SK-N-SH (cell line): ENCODE measurements at places on chromosomes 13 and 19.
A peak's percentile ranks its signal among the peaks of the same experiment; 100 is the strongest.

DNA sequence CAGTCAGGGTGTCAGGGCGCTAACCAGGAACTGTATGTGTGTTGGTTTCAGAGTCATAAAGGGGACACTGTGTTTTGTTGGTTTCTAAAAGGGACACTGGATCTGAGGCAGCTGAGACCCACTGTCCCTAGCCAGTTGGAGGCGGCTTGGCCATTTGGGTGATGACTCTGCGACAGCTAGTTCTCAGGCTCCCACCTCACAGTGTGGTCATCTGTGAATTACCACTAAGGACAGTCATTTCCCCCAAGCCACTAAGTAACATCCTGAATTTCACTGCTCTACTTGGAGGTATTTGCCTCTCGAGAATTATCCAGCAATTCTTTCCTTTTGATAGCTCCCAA, 51.5 kb downstream of the EPS15L1 start:
- no peak for DNase-seq

DNA sequence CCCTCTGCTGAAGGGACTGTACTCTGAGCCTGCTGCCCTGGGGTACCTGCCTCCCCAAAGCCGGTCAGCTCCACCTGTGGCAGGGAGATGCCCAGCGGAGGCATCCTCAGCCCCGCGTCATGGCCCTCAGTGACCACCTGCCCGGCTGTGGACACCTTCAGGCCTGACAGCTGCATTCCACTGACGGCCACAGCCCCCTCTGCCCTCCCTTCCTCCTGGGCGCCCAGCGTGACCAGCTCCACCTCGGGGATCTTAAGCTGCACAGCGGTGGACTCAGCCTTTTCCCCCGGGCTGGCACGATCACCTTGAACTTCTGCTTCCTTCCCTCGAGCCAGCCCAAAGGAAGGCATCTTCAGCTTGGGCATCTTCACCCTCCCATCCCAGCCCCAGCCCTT, 4.8 kb upstream of the HIPK4 start:
- no peak for DNase-seq

DNA sequence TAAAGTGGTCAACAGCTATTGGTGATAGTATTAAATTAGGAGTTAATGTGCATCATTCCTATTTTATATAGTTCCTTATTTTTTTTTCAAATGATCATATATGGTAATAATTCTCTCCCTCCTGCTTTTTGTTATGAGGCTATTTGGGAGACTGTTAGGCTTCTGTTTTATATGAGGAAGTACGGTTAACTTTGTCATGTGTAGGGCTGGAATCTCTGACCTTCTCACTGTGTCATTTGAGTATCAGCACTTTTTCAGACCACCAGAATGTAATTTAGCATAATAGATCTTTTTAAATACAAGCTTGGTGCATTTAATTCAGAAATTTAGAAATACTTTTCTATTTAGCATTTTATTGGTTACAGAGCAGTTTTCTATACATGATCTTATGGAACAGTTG, 7.7 kb downstream of the DGKH start:
- no peak for DNase-seq

GRCh38 chr13:23288564-23288963, 107.8 kb downstream of the SGCG start:
- DNase-seq: no peak

DNA sequence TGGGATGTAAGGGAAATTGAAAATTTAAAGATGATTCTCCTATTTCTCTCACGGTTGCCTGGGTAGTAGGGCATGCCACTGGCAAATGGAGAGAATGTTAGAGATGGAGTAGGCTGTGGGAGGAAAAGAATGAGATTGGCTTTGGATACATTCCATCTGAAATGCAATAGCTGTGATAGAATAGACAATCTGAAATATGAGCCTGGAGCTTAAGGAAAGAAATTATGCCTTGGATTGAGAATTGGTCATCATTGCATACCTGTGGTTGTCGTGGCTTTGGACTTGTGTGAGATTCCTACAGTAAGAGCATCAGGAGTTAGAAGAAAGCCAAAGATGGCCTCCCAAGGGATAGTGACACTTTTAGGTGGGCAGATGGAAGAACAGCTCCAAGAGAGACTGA, 305.1 kb upstream of the SLC10A2 start:
- DNase-seq: no peak

GRCh38 chr19:51431124-51431523, 13.7 kb upstream of the SIGLEC10 start:
- no peak for DNase-seq

GRCh38 chr19:17136021-17136420, 60.4 kb downstream of the MYO9B start:
- DNase-seq: no peak

- DNase-seq: no peak
Measured at GRCh38 chr13:76316998-76317527, 569.1 kb downstream of the KCTD12 start.

DNA sequence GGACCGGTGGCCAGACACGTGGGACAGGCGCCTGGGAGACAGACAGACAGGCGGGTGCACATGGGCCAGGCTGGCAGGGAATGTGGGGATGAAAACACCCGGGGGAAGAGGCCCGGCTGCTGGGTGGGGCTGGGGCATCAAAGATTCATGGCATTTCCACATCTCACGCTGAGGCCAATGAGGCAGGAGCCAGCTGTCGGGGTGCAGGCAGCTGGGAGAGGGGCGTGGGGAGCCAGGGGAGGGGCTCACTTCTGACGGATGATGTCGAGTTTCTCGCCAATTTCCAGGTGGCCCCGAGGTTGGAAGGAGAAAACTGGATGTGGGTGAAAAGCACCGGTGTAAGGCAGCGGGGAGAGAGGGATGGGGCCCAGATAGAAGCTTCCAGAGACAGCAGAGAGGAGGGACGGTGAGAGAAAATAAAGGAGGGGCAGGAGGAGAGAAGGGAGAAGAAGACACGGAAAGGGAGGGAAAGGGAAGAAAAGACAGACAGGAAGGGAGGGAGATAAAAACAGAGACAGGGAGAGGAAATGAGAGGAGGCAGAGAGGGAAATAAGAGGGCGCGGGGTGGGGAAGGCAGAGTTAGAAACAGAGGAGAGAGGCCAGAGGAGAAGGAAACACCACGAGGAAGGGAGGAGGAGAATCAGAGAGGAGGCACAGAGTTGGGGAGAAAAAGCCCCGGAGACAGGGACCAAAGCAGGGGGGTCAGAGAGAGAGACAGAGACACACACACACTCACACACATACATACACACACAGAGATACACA, 8.0 kb upstream of the CCER2 start:
- DNase-seq: peak; percentile 21

DNA sequence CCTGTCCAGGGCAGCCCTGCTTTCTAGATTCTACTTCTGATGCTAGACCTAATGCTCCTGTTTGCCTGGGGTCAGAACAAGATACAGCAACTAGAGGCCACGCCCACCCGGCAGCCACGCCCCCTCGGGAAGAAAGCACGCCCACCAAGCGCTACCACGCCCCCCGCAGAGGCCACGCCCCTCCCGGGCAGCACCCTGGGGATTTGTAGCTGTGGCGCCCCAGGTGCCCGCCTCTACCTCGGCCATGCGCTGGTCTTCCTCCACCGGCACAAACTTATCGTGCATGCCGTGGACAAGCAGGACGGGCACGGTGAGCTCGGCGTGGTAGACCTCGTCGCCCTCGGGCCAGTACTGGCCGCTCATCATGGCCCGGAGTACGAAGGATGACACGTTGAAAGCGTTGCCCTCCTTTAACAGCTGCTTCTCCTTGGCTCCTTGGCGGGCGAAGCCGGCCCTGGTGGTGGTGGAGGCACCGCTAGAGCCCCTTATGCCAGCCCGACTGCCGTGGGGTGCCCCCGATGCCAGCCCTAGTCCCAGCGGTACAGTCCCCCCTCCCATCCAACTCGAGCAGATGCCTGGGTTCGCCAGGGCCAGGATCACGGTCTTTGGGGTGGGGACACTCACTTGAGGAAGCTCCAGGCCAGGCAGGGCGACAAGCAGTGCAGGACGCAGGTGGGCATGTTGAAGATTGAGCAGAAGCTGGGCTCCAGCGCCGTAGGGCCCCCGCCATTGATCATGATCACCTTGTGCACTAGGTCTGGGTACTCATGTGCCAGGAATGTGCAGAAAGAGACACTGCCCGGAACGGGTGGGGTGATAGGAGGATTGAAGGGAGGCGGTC, 9.0 kb downstream of the ABHD8 start:
- DNase-seq: peak; percentile 90

DNA sequence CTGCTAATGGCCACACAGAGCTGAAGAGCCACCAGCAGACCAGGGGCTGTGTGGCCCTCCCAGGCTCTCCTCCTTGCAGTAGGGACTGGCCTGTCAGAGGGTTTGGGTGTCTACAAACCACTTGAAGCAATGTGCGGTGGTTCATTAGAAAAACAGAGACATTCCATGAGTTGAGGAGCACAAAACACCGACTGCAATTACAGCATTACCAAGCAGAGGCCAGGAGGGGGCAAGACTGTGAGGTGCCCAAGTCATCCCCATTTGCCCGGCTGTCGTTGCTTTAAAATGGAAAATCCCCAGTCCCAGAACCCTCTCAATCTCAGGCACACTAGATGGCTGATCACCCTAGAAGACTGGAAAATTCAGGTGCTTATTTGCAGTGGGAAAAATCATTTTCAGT, 15.0 kb downstream of the TMTC4 start:
- no peak for DNase-seq

- no peak for DNase-seq
Measured at GRCh38 chr13:28425793-28426192, 69.1 kb downstream of the FLT1 start.

- DNase-seq: peak; percentile 88
Measured at GRCh38 chr19:18846862-18847548, 15.2 kb downstream of the UPF1 start.

- no peak for DNase-seq
Measured at GRCh38 chr13:20498659-20499058, 27.0 kb downstream of the CRYL1 start.

DNA sequence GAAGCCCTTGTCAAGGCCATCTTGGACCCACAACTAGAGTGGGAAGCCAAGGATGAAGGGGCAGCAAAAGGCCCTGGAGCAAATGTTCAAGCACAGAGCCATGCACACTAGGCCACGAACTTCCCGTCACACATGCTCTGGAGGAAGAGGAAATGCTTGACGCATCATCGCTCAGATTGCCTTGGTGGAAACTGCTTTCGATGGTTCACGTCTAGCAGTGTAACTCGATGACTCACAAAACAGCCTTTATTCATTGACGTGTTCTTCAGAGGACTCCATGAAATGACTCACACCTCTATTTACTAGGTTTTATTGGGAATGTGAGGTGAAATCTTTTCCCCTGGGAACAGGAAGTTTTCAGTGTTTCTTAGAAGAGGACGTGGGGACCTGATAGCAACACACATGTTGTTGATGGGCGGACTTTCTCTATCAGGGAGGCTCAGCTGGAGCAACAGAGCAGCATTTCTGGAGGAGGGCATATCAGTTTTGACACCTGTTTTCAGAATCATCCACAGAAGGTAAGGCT, 79.8 kb upstream of the FLT1 start:
- no peak for DNase-seq

DNA sequence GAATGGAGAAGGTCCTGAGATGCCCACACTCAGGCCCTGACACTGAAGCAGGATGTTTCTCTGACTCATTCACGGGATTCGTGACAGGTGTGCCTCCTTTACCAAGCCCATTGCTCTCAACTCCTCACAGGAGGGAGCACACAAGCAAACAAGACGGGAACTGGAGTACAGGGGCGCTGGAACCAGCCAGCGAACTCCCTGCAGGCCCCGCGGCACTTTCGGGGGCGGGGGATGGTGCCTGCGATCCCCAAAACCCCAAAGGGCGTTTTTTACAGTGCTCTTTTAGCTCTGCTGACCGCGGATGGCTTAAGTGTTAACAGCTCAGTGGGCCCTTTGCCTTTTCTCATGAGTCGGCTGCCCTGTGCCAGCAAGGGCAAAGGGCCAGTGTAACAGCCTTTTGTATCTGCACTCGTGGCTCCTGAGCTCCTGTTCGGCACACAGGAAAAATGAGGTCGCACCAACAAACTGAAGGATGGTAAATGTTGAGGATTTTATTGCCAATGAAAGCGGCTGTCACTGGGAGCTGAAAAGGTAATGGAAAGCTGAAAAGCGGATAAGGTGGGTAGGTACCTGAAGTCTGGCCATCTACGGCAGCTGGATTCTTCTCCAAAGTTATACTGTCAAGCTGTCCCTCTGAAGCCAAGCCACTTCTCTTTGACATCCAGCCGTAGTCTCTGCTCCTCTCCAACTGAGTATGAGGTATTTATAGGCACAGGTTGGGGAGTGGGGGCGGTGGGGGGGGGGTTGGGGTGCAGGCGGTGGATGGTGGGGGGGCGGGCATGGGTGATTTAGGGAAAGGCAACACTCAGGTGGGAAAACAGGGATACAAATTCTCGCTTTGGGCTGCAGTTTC, 65.0 kb upstream of the TRPC4 start:
- no peak for DNase-seq

- DNase-seq: no peak
Measured at GRCh38 chr13:83327091-83327490, 555.2 kb downstream of the SLITRK1 start.

GRCh38 chr13:91459485-91459884, 61.1 kb downstream of the GPC5 start:
- no peak for DNase-seq

GRCh38 chr13:45781553-45782326, 69.8 kb downstream of the SIAH3 start:
- DNase-seq: peak; percentile 90

DNA sequence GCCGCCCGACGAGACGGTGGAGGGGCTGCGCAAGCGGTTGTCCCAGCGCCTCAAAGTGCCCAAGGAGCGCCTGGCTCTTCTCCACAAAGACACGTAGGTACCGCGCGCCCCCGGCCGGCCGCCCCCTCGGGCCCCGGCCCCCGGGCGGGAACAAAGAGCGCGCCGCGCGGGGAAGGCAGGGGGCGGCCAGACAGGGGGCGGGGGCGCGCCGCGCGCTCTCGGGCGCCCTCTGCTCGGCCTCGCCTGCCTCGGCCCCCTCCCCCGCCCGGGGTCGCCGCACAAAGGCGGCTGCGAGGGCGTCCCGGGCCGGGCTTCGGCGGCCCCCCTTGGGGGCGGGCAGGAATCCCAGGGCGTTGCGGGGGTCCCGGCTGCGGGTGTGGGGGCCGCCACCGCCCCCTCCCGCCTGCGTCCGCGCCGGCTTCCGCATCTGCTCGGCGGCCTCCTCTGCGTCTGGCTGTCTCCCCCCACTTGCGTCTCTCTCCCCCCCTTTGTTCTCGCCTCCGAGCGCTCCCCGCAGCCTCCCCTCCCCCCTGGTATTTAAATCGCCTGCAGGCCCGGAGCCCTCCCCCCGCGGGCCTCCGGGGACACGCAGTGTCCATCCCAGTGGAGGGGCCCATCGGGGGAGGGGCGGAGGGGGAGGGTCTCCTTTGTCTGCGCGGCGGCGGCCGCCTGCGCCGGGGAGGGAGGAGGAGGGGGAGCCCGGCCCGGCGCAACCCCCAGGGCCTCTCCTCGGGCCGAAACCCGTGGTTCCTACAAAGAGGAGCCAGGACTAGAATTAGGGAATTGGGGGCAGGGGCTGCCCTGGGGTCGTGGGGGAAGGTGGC, 2.3 kb downstream of the MIDN start:
- DNase-seq: peak; percentile 73

GRCh38 chr13:47908197-47908902, 92.7 kb downstream of the SUCLA2 start:
- DNase-seq: no peak
